ENCODE measurements at places on chromosomes 3 and 15.

GRCh38 chr3:10602769-10603768, 97.7 kb upstream of the ATP2B2 start:
- peak; percentile 33 for DNase-seq

DNA sequence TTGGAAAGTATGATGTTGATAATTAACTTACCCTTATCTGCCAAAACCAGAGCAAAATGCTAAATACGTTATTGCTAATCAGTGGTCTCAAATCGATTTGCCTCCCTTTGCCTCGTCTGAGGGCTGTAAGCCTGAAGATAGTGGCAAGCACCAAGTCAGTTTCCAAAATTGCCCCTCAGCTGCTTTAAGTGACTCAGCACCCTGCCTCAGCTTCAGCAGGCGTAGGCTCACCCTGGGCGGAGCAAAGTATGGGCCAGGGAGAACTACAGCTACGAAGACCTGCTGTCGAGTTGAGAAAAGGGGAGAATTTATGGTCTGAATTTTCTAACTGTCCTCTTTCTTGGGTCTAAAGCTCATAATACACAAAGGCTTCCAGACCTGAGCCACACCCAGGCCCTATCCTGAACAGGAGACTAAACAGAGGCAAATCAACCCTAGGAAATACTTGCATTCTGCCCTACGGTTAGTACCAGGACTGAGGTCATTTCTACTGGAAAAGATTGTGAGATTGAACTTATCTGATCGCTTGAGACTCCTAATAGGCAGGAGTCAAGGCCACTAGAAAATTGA, 59.7 kb downstream of the DCUN1D1 start:
- DNase-seq = no peak

DNA sequence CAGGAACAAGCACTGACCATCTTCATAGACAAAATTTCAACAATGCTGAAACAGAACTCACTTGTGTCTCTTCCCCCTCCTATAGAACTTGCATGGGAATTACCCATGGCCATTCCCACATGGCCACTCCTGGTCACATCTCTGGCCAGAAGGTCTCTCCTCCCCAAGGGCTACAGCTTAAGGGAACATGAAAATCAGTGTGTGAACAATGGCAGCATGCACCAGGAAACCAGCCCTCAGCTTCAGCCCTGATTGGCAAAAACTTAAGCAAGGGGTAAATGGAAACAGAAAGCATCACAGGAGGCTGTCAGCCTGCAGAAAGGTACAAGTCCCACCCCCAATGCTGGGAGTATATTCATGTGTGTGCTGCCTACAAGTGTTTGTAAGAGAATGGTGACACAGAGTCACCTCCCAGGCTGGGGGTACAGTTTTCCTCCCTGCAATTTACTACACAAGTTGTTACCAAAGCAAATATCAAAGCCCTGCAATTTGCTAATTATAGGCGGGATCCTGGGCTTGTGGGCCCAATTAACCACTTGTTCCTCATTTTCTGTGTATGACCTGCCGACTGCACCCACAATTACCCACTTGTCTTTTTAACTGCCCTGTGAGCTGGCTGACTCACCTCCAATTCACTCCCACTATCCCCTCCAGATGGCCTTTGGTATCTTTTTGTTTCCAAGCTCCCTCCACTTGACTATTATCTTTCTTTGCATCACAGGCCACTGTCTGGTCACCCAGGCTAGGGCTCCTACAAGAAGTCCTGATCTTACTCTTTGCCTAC, 84.4 kb upstream of the HES1 start:
- no peak for DNase-seq

DNA sequence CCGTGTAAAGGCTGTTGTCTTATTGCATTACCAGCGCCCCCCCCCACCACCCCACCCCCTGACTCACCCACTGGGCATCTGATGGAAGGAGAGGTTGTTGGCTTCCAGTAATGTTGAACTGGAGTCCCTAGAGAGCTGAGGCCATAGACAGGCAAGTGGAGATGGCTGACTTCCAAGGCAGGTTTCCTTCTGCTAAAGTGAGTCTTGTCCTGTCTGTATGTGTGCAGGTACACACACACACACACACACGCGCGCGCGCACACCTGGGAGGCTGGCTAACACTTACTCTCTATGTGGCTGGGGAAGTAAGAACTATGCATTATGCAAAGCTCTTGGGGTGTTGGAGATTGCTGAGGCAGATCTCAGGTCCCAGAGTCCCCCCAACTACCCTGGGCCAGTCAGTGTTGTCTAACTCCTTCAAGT, 1.6 kb upstream of the KY start:
- DNase-seq = no peak

- no peak for DNase-seq
These were observed 213.0 kb upstream of the FEZF2 start for GRCh38 chr3:62586356-62586755.

GRCh38 chr15:57098896-57099295, 180.5 kb downstream of the TCF12 start:
- no peak for DNase-seq

DNA sequence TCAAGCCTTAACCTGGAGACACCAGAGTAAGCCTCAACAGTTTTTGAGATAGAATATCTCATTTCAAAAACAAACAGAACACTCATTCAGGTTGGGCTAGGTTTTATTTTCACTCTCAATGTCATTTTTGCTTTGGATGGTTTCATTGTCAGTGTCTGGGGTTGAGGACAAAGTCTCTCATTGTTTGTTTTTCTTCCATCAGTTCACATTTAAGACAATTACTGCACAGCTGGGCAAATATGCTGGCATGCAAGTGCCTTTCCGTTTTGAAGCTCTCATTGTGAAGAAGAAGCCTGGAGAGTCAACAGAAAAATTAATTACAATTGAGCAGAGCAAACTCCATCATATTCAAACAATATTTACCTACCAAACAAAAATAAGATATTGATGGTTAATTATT, 1050.0 kb downstream of the TBL1XR1 start:
- DNase-seq = no peak

DNA sequence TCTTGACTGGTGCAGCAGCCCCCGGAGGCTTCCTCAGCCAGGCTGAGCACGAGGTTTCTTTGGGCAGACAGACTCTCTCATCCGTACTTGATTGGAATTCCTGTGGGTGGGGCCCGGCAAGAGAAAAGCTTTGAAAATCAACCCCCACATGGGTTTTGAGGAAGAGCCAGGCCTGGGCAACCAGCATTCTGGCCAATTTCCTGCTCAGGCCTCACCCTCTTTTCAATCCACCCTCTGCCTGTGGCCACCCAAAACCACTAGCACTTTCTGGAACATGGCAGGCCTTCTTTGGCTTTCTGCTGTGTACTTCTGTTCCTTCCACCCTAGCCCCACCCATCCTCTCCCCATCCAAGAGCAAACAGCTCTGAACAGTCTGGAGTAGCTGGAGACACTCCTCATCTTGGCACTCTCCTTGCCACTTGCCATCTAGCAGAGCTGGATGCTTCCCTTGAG, 5.9 kb downstream of the MYO5C start:
- no peak for DNase-seq

GRCh38 chr15:48144889-48145288, 24.1 kb downstream of the SLC24A5 start:
- DNase-seq = no peak

DNA sequence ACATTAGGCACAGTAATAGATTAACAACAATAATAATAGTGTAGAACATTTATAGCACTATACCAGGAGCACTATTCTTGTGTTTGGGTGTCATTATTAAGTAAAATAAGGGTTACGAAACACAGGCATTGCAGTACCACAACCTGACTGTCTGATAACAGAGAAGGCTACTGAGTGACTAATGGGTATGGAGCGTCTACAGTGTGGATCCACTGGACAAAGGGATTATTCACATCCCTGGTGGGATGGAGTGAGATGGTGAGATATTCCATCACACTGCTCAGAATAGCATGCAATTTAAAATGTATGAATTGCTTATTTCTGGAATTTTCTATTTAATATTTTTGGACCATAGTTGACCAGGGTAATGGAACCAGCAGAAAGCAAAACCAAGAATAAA, 18.2 kb downstream of the MINDY4B start:
- no peak for DNase-seq

DNA sequence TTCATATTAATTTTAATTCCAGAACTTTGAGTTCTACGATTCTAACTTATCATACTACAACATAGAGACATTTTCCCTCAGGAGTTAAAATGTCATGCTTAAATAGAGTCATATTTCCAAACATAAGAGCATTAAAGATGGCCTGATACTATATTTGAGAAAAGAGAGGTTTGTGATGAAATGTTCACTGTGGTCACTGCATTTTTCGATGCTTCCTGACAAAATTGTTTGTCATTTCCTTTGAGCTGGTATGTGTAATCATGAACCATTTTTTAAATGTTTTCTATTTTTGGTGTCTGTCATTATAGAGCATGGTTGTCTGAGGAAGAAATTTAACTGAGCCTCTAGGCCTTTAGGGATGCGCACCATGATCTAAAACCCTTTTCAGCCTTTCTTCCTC, 721.4 kb upstream of the NR2F2 start:
- no peak for DNase-seq

DNA sequence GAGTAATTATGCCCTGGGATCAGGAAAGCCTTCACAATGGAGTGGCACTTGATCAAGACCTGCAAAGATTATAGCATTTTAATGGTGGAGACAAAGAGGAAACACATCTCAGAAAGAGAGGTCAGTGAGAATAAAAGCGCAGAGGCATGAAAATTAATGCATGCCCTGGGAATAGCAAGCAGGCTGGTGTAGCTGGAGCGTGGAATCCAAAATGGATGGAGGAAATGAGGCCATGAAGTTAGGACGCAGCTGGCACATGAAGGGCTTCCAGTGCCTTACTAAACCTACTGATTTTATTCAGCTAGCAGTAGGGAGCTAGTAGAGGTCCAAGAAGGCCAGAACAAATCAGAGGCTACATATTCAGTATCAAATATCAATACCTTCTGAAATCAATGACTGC, 38.1 kb downstream of the TMEM212 start:
- no peak for DNase-seq

DNA sequence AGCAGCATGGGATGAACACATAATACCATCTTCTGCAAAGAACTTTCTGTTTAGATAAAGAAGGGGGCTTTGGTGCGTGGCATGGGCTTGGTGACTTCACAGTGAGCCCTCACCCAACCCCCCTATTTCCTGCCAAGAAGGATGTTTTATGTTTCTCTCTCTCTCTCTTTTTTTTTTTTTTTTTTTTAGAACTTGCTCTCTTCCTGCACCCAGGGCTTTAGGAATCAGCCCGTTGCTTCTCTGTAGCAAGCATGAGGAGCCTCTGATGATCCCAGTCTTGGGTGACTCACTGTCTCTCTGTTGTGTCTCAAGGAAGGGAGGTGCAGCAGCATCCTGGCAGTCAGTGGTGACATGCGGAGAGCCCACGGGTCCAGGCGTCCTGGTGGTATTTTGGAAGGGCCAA, 49.1 kb downstream of the CCK start:
- DNase-seq = no peak

- DNase-seq = no peak
These were observed 990.4 kb upstream of the CADM2 start for GRCh38 chr3:83968356-83968755.

DNA sequence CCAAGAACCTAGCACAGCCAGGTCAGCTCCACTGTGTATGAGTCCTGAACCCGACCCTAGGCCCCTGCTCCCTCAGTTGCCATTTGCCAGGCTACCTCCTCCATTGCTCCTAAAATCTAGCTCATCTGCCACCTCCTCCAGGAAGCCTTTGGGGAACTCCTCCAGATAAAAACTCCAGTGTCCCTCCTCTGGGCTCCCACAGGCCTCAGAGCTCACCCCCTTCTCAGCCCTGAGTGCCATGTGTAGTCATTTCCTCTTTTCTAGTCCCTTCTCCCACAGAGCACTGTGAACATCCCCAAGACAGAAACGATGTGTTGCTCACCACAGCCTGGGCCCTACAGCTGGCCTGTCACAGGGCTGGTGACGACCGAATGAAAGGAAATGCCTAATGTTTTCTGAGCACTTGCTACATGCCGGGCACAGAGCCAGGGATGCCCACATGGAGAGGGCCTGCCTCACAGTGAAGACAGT, 61.0 kb downstream of the IQSEC1 start:
- DNase-seq = peak; percentile 24

DNA sequence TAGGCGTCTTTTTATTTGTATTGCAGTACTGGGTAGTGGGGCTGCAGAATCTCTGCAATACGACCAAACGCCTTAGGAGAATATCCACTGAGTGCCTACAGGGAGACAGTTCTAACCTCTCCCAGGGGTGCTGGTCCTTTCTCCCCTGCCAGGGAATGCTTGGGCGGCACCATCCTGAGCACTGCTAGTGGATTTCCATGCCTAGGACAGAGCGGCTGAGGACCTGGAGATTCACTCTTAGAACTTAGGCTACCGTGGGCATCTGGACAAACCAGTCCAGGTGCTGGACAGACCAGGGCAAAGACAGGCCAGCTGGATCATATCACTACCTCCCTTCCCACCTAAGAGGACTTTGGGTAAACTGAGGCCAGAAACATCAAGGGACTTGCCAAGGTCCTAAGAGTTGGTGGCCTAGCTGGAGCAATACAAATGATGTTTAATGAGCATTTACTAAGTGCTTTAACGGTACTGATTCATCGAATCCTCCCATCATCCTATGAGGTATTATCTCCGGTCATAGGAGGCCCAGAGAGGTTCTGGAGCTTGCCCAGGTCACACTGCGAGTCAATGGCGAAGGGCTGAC, 902 bp downstream of the TMEM44 start:
- DNase-seq = no peak

DNA sequence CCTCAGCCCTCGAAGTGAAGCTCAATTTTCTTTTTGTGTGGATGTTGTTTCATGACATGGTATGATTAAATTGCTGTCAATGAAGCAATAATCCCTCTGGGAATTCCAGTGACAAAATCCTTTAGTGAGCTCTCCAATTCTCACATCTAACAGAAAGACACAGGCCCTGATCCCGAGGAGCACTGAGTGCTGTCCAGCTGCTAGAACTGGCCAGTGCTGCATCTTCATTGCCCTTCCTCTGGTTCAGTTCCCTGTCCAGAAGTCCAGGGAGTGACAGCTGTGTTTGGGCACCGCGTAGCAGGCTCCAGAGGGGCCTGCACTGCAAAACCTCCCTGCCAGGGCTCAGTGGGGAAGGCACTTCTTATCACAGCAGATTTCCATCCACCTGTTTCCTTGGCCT, 516.8 kb upstream of the ATP11B start:
- no peak for DNase-seq

- DNase-seq = no peak
These were observed 21.3 kb upstream of the CAV3 start for GRCh38 chr3:8712045-8712907.

GRCh38 chr15:88655103-88655553, 16.3 kb downstream of the ISG20 start:
- no peak for DNase-seq

GRCh38 chr3:176824811-176825210, 372.5 kb downstream of the TBL1XR1 start:
- no peak for DNase-seq

- DNase-seq = no peak
These were observed at the start of gene SLC15A2 for GRCh38 chr3:121894301-121894990. TSS of gene SLC15A2 (plus strand) at chr3:121894401. CDS start at chr3:121894477, 76 bp downstream.
